ENCODE measurements at places on chromosomes 2 and 18. TPM values are rescaled to one million over a fixed set of nuclear protein-coding genes. Genes with fewer than 3 reads are reported as not detected.

MPP4 gene
- 0.69 TPM for total RNA-seq

SMPD4 gene
- 15.6 TPM for total RNA-seq

DOK6 gene
- 22.6 TPM for total RNA-seq

DNA sequence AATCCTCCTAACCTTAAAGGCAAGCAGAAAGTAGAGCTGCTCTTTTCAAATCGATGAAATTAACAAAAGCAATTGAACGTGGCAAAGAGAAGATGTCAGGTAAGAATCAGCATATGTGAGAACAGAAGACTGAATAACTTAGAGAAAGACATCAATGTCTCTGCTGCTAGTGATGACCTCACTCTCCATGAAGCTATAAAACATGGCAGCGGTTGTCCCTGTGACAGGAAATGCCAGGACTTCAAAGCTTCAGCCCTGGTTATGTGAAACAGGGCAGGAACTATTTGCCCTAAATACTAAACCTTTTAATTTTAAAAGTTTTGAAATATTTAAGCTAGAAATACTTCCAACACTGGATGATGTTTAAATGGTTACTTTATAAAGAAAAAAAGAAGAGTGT is 383.7 kb downstream of the XIRP2 start:
- DNase-seq = no peak

DNA sequence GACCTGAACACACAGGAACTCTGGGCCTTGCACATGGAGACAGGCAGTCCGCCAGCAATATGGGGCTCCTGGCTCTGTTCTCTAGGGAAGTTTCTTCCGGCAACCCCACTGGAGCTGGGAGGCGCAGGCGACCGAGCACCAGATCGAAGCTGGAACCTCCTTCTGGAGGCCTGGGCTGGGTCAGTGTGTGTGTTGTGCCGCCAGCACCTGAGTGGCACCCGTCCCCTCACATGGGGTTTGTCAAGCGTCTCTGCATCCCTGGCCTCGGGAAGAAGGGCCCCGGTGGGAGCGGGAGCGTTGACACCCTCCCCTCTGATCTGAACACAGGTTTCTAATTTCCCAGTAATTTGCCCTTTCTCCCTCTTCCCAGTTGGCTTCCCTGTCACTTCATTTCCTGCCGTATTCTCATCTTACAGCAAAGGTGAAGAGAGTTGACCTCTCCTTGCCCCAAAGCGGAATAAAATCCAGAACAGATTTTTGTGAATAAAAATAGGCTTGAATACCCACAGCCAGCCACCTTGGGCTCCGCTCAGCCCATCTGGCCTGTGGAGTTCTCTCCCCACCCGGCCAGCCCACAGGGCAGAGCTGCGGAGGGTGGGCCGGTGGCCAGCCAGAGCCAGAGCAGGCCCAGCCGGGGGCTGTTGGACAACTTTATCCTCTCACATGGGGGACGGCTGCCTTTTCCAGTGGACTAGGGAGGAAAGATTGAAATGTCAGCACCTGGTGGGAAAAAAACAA is 85.9 kb downstream of the APOB start:
- DNase-seq = no peak

- DNase-seq = no peak
Measured at GRCh38 chr2:191012346-191012745, 1.6 kb downstream of the STAT1 start.

DNA sequence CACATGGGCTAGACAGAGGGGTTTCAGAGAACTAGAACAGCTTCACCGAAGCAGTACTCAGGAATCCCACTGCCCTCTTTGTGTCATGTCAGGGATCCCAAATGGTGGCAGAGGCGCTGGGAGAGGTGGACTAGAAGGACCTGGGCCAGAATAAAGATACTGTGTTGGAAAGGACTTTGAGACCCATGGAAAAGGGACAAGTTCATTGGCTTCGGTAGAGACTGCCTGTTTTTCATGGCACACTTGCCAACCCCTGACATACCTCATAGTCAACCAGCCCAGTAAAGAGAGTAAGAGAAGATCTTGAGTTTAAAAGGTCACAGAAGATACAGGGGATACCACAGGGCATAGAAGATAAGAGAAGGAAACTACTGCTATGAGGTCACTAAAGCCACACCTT is 381.0 kb downstream of the RIT2 start:
- no peak for DNase-seq

DNA sequence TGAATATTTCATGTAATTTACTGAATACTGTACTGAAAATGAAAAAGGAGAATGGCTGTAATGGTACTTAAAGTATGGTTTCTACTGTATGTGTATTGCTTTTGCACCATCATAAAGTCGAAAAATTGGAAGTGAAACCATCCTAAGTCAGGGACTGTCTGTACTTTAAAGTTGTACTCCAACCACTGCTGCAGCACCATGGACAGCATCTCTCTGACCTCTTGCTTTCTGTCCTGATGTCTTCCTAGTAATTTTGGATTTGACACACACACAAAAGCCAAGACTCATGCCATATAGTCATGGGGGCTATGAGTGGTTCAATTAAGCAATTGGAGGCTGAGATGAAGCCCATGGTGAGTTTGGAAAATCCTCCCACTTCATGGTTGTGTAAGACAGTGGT is 256.3 kb upstream of the PKDCC start:
- no peak for DNase-seq

- DNase-seq = no peak
Measured at GRCh38 chr2:96860065-96861029, 2.5 kb upstream of the ANKRD39 start.

DNA sequence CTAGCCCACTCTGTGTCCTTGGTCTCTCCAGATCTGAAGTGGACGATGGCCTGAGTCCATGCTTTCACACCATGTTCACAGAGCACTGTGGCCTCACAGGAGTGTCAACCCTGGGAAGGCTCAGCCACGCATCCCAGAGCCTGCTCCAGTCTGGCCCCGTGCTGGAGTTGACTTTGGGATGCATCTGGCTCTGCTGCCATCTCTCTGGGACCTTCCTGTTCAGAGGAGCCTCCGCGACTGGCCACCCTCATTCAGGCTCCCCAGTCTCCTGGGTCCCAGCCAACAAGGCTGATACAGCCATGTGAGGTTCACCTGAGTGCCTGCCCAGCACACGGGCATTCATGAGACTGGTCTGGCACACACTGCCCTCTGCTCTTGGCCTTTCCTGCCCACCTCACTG is 199.7 kb upstream of the RAB6C start:
- no peak for DNase-seq

Data from urinary bladder (tissue), 4 donors.